Skeletal muscle cell (primary cell): ENCODE measurements at places on chromosomes 5 and 9.

DNA sequence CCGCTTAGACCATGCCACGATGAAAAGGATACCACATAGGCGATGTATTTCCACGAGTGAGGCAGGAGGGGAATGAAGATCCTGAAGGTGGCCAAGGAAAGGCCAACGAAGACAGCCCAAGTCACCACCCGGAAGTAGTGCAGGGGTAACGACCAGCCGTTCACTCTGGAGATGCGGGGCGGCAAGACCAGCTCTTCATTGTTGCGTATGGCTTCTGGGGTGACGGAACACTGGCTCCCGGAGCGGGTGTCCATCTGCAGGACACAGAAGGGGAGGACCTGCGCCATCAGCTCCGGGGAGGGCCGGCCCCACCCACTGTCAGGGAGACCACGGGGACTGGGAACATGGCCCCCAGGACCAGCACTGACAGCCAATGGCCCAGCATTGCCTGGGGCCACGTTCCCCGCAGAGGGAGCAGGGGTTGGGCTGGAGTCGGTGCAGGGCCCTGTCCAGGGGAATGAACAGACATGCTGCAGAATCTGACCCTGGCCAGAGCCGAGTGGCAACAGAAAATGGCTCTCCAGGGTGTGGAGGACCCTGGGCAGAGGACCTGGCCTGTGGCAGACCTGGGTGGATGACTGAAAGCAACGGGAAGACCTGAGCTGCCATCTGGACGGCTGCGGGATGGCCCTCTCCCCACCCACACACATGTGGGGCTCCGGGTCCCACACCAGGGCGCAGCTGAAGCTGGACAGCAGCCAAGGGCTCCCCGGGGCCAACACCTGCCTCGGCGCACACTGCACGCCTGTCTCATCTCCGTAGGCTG is 17.7 kb downstream of the ZDHHC11B start:
- DNase-seq: no peak

DNA sequence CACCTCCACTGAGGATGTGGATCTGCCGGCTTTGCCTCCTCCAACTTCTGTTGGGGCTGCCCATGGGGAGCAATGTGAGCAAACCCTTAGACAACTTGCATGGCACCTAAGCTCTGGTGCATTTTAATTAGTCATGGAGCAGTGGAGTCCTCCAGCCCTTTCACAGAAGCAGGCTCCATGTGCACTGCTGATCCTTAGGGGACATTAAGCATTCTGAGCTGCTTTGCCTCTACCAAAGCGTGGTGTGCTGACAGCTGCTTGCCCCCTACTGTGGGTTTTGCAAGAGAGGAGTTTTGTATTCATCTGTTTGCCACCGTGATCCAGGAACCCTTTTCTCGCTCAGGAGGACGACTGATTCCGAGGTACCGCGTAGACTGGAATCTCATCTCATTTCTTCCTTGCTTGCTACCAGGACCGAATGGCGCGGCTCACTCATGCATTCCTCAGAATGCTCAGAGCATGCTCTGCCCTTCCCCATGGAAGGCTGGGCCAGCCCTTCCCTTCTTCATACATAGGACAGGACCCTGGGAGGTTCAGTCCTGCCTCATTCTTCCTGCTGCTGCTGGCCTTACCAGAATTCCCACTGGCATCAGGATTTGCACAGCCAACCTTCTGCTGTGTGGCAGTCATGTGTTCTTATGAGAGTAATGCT is 432.5 kb downstream of the GADD45G start:
- no peak for DNase-seq

DNA sequence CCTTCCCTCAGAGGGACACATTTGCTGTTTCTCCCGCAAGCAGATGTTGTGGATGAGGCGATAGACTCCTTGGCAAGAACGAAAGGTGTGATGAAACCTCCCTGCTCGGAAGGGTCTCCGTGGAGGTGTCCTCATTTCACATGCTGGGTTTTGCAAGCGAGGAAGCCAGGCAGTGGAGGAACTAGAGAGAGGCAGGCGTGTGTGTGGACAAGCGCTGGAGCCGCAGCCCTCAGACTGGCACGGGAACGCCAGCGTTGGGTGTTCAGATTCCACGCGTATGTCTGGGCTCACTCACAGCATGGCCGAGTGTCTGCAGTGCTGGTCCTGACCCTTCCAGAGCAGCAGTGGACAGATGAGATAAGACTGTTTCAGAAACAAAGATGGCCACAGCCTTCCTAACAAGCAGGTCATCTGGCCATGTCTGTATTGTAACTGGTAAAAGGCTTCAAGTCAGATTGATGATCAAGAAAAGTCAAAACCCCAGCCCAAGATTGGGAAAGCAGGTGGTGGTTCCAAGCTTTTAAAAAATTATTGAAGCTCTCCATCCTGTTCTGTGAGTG is 35.0 kb upstream of the NCS1 start:
- no peak for DNase-seq

DNA sequence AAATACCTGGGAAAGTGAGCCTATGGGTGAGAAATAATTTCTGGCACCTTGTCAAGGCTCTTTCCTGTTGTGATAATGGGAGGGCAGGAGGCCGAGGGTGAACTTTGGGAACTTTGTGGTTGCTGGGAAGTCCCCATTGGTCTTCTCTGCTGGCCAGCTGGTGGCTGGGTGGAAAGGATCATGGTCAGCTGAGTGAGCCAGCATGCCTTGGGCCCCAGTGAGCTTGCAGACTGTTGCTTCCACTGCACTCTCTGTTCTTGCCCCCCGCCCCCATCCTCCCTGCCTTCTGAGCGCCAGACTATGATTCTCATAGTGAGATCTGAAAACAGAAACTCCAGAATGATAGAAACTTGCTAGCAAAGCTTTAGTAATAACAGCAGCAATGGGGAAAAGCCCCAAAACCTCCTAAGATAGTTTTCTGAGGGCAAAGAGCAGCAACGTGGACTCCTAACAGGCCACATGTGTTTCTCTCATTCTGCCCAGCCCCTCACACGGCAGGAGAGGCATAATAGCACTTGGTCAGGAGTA is 139.2 kb upstream of the SMARCA2 start:
- no peak for DNase-seq

DNA sequence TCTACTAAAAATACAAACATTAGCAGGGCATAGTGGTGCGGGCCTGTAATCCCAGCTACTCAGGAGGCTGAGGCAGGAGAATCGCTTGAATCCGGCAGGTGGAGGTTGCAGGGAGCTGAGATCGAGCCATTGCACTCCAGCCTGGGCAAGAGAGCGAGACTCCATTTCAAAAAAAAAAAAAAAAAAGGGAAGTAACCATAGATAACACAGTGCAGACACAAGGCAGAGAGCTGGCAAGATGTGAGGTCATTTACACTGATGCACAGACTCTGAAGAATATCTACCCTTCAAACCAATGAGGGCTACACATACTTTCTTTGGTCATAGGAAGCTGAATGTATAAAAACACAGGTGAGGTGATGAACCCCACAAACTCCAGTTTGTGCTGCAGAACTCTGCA is 131.9 kb downstream of the DCP2 start:
- DNase-seq: no peak

GRCh38 chr9:87596862-87597261 is 99.2 kb downstream of the DAPK1 start:
- DNase-seq: peak; percentile 32

DNA sequence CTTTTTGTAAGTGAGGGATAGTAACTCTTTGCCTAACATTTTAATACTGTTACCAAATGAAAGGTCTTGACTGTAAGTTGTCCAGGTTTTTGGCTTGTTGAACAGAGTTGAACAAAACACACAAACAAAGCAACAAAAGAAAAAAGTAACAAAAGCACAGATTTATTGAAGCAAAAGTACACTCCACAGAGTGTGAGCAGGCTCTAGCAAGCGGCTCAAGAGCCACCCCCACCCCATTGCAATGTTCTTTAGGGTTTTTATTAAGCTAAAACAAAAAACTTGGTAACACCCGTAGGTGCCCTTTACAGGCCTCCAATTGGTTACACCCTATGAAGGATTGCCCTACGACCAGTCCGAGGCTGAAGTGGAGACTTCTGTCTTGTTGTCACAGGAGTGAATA is 197.4 kb upstream of the MAP3K1 start:
- no peak for DNase-seq

DNA sequence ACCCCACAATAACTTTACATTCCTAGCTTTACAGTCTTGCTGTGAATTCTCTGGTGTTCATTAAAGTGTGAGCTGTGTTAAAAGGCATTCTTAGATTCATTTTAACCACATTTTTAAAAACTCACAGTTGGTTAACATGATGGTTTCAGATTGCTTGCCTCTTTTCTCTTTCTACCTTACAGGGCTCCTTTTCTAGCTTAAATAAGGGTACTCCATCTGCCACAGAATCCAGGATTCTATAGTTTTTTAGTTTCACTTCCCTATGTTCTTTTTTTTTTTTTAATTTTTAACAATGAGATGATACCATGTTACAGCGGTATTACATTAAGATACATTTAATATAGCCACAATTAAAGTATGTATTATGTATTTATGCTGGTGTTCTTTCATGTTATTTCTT is 3.9 kb upstream of the FBXO4 start:
- no peak for DNase-seq

- peak; percentile 50 for DNase-seq
These were observed 21.3 kb upstream of the ZNF782 start for GRCh38 chr9:96875461-96876142.

- DNase-seq: no peak
These were observed 739 bp downstream of the C9orf72 start for GRCh38 chr9:27572566-27572917.

DNA sequence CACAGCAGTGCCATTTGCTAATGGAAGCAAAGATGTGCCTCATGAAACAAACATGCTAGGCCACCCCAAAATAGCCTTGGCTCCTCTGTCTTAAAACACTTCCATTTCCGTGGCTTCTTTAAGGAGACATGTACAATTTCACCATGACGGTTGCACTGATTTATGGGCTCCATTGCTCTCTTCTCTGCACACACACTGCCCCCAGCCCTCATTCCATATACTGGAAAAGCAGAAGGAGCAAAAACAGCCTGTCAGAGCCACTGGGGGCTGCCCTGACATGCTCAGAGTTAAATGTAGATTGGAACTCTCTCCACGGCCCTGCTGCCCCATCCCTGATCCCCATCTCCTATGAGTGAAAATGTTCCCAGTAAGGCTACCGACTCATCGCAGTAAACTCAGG is 114.8 kb downstream of the ROR2 start:
- DNase-seq: no peak

DNA sequence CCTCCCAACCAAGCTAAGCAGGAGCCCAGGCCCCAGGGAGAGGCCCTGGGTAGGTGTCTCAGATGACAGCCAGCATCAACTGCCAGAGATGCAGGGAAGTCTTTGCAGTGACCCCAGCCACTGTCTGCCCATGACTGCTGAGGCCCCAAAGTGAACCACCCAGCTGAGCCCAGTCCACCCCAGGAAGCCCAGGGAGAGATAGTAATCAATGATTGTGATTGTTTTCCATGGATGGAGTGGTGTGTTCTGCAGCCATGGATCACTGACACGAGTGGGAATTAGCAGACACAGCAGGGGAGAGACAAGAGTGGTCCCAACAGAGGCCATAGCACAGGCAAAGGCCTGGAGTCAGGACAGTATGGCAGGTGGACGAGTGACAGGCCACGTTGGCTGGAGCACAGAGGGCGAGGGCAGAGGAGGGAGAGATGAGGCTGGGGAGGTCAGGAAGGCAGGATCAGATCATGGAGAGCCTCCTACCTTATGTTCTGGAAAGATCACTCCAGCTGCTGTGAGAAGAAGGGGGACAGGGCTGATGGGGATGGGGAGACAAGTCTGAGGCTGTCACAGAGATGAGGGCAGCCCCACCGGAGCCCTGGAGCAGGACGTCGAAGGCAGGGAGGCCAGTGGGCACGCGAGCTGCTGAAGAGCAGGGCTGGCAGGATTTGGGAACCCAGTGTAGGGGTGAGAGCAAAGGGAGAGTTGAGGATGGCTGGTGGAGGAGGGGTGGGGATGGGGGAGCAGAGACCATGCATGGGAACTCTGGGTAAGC is 14.5 kb downstream of the ABO start:
- DNase-seq: no peak

GRCh38 chr9:18492612-18493011 is 18.7 kb downstream of the ADAMTSL1 start:
- no peak for DNase-seq

DNA sequence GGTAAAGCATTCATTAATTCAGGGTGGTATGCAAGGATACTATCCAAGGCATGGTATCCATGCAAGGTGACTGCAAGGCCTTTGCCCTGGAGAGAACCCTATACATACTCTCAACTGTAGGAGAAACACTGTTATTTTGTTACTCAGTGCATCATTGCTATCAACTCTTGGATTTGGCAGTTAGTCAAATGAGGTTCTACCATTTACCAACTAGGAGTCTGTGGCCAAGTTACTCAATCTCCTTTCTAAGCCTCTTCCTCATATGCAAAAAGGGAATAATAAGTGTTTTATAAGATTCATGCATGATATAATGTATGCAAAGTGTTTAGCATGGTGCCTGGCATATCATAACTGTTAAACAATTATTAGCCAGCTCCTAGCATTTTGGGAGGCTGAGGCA is 4.0 kb downstream of the PCDHGC3 start:
- DNase-seq: no peak

DNA sequence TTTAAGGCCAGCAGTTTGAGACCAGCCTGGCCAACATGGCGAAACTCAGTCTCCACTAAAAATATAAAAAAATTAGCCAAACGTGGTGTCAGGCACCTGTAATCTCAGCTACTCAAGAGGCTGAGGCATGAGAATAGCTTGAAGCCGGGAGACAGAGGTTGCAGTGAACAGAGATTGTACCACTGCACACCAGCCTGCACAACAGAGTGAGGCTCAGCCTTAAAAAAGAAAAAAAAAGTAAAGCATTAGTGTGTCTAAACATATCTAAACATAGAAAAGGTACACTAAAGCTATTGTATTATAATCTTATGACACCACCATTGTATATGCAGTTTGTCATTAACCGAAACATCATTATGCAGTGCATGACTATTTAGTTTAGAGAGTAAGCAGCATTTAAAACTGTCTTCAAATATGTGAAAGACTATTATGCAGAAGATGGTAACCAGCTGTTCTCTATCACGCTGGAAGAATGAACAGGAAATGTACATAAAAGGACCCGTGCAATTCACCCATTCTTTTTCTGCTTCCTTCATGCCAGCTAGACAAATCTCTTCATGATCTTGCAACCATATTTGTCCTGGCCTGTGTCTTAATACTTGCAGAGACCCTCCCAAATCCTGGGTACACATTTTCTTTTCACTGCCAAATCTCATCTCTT is 58.6 kb downstream of the ITGA1 start:
- no peak for DNase-seq

DNA sequence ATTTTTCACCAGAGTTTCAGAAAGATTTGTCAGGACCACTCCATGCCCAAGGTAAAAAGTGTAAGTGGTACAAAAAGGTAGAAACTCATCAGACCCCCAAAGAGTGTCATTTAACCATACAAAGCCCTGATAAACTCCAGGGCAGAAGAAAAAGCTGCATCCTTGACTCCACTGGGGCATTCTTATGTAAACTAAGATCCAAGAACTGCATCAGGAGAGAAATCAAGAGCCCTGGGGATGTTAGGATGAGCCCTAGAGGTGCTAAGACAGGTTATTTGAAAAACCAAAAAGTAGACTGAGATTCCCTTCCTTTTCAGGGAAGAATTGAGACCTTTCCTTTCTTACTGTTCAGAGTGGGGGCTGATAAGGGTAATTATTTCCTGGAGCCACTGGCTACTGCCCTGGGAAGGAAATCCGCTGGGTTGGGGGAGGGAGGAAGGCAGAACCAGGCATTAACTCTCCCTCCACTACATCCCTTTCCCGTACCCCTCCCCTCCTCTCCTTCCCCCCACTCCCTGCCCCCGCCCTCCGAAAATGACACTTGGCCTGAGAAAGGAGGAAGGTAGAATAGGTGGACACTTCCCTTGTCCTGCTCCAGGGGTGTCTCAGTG is 54.7 kb downstream of the FXN start:
- no peak for DNase-seq
